ENCODE measurements at places on chromosomes 4 and X. TPM values are rescaled to one million over a fixed set of nuclear protein-coding genes. Genes with fewer than 3 reads are reported as not detected.

The CD40LG gene
- total RNA-seq: 0.85 TPM

The LUZP4 gene
- not detected for total RNA-seq

The NAT8L gene
- 2.7 TPM for total RNA-seq

The SH3TC1 gene
- 127 TPM for total RNA-seq

The ZAR1 gene
- total RNA-seq: not detected

The RTL3 gene
- not detected for total RNA-seq

DNA sequence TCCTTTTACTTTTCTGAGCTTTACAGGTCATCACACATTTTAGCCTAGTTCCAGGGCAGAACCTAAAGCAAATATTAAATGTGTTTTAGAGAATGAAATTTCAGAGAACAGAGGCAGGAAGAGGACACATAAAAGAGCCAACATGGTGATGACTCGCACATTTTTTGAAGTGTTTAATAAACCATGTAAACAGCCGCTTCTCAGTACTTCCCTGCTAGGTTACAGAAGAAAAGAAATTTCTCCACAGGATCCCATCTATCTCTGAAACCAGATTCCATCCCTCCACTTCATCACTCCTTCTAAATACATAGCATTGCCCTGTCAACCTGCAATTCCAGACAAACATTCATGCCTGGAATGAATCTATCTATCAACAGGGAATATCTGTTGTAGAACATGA is 949.5 kb upstream of the PCDH7 start:
- no peak for DNase-seq

DNA sequence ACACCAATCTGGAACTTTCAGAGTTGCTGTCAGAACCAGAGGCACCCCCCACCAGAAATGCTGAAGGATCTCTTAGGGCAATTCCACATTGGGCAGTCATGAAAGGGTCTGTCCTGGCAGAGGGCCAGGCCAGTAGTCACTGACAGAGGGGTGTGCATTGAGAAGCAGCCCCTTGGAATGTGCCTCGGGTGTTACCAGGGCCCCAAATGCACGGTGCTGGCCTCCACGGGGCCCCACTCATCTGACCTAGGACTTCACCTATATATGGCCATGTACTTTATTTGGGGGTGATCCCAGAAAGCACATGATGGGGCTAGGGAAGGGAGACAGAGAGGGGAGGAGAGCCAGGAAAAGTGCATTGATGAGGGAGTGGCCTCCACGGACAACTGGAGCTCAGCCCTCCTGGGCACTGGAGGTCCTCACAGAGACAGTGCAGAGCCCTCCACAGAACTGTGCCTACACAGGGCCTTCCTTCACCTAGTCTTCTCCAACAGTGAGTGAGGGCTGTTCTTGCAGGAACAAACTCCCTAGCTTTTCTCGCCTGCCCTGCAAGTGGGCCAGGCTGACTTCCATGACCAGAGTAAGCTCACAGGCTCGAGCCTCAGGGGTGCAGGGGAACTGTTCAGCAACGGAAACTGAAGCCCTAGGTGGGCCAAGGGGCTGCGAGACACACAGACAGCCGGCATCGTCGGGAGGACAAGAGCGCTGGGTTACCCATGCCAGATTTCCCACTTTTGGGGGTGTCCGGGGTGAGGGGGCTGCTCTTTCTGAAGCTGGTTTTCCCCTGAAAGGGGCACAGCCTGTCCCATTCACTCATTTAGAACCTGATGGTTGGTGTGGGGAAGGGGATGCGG is 136.2 kb downstream of the HMX1 start:
- DNase-seq: peak; percentile 49

GRCh38 chrX:1165535-1166196 is 46.8 kb downstream of the CRLF2 start:
- DNase-seq: no peak

DNA sequence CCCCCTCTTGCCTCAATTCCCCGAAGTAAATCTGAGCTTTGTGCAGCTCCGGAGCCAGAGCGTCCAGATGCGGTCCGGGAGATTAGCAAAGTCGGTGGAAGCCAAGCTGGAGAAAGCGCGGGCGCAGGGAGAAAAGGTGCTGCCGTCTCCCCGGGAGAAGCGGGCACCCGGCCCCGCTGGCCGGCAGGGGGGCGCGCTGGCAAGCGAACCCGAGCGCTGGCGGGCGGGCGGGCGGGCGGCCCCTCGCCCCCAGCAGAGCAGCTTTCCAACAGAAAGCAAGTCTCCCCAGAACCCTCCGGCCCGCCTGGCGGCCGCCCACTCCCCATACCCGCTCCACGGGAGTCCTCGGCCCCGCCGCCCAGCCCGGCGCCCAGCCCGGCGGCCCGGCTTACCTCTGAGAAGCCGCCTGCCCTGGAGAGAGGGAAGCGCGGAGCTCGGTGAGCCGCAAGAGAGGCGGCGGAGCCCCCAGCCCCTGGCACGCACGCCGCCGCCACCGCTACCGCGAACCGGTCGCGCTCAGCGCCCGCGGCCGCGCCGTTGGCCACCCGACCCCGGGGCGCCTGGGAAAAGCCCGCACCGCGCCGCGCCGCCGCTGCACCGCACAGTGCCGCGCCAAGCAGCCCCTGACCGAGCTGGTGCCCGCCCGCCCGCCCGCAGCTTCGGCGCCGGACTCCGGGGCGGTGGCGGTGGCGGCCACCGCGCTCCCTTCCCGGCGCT is 529 bp upstream of the CITED1 start:
- no peak for DNase-seq

- DNase-seq: no peak
Measured at GRCh38 chr4:74621616-74622015, 172.7 kb downstream of the BTC start.

DNA sequence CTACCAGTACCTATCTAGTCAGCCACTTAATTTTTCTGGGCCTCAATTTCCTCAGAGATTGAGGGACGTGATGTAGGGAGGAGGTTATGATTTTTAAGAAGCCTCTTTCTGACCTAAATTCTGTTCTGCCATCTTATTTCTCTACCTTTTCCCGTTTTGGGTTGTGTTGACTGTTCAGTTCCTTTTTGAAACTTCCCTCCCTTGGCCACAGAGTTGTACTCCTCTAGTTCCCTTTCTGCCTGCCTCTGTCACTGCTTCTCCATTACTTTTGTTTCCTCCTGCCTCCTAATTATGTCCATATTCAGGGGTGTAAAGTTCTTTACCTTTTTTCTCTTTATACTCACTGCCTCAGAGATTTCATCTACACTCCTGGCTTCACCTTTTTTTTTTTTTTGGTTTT is 25.4 kb downstream of the CLCN5 start:
- no peak for DNase-seq

GRCh38 chrX:99933865-99934264 is 476.2 kb downstream of the PCDH19 start:
- no peak for DNase-seq

DNA sequence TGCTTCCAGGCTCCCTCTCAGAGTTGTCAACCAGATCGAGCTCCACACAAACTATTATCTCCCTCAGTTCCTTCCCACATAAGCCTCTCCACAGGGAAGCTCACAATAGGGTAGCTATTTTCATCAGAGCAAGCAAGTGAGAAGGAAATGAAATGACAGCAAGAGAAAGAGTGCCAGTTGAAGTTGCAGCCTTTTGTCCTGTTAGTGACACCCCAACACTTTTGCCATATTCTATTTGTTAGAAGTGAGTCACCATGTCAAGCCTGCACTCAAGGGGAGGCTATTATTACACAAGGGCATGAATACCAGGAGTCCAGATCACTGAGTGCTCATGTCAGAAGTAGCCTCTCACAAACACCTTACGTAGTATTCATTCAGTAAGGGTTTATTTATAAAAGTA is 266.3 kb upstream of the NOCT start:
- no peak for DNase-seq

All from kidney (tissue), 22 donors.